Activated naive CD4-positive, alpha-beta T cell treated with anti-CD3 and anti-CD28 coated beads for 36 hours (primary cell): ENCODE measurements at places on chromosomes 2 and 18.

GRCh38 chr2:45930396-45930792, 278.9 kb downstream of the PRKCE start:
- no peak for DNase-seq

GRCh38 chr2:26615336-26615859, 25.8 kb downstream of the CIB4 start:
- no peak for DNase-seq

GRCh38 chr2:204578928-204579598, 33.8 kb downstream of the PARD3B start:
- no peak for DNase-seq

DNA sequence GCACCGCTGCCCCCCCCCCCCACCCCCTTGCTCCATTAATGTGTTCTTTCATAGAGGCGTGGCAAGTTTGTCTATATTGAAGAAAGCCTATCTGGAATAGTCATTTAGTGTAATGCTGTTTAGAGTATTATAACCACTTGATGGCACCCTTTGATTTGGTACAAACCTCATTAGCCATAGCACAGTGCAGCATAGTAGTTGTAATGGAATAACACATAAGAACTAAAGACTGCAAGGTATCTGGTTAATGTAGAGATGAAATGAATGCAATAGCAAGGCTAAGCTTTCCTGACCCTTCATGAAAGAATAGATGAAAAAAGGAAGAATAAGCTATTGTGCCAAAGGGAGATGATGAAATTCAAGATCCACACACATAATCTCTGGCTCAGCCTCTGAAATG, 81.9 kb downstream of the EHBP1 start:
- DNase-seq, result no peak

GRCh38 chr2:53519918-53520841, 247.4 kb upstream of the CHAC2 start:
- no peak for DNase-seq

- no peak for DNase-seq
Observed at GRCh38 chr18:70135604-70136003, 69.9 kb downstream of the RTTN start.

DNA sequence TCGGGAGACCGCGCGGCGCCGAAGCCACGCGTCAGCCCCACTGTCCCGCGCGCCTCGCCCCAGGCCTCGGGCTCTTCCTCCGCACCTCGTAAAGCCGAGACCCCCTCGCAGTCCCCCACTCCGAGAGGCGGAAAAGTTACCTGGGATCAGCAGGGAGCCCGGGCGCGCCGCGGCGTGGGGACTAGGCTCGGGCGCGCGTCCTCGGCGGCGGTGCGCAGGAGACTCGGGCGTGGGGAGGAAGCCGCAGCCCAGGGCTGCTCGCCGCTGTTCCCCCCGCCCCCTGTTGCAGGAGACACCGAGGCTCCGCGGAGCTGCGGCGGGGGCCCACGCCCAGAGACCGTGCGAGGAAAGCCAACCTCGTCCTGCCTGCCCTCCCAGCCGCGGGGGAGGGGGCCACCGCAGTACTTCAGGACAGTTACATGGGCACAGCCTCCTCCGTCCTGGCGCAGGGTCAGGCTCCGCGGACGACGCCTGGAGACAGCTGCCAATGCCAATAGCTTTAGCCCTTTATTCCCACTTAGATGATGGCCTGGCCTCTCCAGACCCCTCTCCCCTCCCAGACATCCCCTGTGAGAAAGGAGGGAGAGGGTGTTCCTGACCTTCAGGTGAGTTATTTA, at the start of gene EPB41L3:
TSS of gene EPB41L3 (minus strand) at position 225 of the 617 bp plus-strand sequence. CDS start 54,814 bp downstream, outside the sequence.
- peak; percentile 10 for DNase-seq

GRCh38 chr2:37832590-37833197, 92.4 kb upstream of the RMDN2 start:
- DNase-seq, result peak; percentile 92

- DNase-seq, result no peak
Observed at GRCh38 chr2:8382485-8382884, 299.4 kb upstream of the ID2 start.

GRCh38 chr2:50196775-50197480, 835.0 kb downstream of the NRXN1 start:
- DNase-seq, result no peak

DNA sequence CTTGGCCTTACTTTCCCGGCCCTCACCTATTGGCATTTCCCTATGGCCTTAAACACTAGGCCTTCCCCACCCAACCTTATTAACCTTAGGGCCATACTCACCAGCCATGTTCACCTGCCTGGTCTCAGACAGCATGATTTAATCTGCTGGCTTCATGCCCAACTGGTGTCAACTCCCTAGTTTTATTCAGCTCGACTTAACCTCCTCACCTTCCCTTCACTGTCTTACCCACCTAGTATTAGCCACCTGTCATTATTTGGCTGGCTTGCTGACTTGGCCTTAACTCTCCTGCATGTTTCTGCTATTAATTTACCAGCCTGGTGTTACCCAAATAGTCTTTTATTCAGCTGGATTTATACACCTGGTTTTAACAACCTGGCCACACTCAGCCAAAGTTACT, 136.0 kb upstream of the ZSWIM2 start:
- DNase-seq, result no peak

DNA sequence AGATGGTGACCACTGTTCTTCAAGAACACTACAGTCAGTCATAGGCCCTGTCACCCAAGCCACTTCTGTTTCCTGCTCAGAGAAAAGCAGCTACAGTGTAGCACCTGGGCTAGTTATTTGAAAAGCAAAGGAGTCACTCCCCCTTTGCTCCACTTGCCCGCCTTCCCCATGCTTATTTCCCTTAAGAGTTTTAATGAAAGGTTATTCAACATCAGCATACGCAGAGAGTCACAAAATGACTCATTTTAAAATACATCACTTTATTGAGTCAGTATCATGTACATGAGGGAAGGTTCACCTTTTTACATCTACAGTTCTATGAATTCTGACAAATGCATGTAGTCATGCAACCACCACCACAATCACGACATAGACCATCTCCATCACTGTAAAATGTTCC, 71.3 kb downstream of the TNFRSF11A start:
- peak; percentile 40 for DNase-seq
